Coronary artery (tissue), 2 donors: ENCODE measurements at places on chromosomes 2 and 18.

DNA sequence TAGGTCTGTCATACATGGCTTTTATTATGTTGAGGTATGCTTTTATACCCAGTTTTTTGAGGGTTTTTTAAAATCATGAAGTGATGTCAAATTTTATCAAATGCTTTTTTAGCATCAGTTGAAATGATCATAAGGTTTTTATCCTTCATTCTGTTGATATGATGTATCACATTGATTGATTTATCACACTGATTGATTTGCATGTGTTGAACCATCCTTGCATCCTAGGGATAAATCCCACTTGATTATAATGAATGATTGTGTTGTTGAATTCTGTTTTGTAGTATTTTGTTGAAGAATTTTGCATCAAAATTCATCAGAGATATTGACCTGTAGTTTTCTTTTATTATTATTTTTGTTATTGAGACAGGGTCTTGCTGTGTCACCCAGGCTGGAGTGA, 68.2 kb downstream of the LIMS1 start:
- no peak for DNase-seq

- no peak for DNase-seq
These were observed 26.7 kb downstream of the TMEM127 start for GRCh38 chr2:96239091-96239490.

GRCh38 chr2:98487806-98488189, 43.1 kb downstream of the INPP4A start:
- no peak for DNase-seq

DNA sequence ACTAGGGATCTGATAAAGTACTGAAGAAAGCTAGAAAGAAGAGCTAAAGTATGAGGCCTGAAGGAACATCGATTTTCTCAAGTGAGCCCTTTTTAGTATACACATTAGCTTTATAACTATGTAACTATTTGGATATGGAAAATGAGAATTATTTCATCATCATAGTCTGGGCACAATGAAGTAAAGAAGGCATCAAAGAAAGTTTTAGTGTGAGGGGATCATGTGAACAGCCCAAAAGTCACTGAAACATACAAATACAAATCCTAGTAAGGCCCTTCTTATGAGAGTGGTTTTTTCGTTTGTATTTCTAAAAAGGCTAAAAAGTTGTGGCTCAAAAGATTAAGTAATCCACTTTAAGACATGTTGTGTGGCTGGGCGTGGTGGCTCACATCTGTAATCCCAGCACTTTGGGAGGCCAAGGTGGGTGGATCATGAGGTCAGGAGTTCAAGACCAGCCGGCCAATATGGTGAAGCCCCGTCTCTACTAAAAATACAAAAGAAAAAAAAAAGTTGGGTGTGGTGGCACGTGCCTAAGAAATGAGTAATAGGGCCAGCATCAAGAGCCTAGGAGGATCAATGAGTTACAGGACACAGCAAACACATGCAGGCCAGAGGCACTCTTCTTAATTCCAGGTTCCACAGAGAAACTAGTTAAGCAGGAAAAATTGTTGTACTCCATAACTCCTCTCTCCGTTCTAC, 61.9 kb downstream of the PUM2 start:
- DNase-seq, result no peak

- no peak for DNase-seq
These were observed 68.6 kb downstream of the TNP1 start for GRCh38 chr2:216791303-216791702.

DNA sequence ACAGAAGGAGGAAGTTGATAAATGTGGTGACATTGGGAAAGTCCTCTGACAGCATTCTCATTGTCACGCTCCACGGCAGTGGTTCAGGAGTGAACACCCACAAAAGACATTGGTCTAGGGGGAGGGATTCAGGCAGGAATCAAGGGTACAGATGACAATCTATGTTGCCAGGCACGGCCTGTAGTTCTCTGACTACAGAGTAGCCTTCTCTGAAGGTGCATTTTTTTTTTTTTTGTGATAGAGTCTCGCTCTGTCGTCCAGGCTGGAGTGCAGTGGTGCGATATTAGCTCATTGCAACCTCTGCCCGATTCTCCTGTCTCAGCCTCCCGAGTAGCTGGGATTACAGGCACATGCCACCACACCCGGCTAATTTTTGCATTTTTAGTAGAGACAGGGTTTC, 7.4 kb upstream of the MOB1A start:
- no peak for DNase-seq

GRCh38 chr18:46471809-46472498, 185.1 kb downstream of the LOXHD1 start:
- DNase-seq, result no peak

DNA sequence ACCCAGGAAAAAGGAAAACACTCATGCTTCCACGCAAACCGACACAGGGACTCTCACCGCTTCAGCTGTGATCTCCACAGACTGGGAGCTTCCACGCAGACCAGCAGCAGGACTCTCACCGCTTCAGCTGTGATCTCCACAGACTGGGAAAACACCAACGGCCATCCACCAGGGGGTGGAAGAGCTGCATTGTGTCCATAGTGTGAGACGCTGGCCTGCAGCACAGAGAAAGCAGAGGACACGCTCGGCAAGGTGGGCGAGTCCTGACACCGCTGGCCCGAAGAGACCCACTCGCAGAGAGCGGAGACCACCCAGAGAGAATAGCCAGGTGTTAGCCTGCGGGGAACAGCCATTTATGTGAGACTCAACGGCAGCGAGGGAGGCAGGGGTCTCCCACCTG, 42.5 kb upstream of the NFATC1 start:
- DNase-seq, result no peak

GRCh38 chr2:23837871-23838270, 89.1 kb downstream of the ATAD2B start:
- no peak for DNase-seq

GRCh38 chr18:75496151-75496550, 68.6 kb upstream of the SMIM21 start:
- no peak for DNase-seq

- DNase-seq, result no peak
These were observed 522.8 kb downstream of the MBD2 start for GRCh38 chr18:53701697-53702096.

DNA sequence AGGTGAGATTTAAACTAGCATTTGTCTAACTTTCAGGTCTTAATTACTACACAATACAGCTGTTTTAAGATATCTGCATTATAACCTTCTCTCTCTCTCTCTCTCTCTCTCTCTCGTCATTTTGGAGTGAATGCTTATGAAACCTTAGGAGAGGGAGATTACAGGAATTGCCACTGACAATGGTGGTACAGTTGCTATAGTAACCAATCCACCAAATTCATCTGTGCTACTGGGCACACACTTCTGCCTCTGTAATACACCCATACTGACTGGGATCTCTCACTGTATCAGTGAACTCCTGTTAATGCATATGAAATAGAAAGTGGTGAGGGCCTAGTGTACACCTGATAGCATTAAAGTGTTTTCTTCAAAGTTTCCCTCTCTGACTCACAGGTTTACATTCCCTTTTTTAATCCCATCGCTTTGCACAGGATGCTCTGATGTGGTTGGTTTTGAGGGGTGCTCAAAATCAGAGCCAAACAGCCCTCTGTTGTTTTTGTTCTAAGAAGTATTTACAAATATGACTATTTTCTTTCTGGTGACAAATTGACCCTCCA, 13.1 kb downstream of the KLHL14 start:
- no peak for DNase-seq

DNA sequence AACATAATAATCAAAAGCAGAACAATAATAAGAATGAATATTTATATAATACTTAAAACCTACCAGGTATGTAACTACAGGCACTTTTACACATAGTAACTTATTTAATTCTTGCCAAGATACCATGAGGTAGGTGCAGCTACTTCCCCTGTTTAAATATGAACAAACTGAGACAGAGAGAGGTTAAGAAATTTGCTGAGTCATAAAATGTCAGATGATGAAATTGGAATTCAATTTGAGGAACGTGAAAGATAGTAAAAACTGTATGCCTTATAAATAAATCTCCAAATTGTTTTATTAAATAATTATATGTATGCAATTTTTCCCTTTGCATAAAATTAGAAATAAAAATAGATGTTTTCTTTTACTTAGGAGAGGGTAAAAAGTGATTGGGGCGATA, 1103.3 kb upstream of the NRXN1 start:
- no peak for DNase-seq

DNA sequence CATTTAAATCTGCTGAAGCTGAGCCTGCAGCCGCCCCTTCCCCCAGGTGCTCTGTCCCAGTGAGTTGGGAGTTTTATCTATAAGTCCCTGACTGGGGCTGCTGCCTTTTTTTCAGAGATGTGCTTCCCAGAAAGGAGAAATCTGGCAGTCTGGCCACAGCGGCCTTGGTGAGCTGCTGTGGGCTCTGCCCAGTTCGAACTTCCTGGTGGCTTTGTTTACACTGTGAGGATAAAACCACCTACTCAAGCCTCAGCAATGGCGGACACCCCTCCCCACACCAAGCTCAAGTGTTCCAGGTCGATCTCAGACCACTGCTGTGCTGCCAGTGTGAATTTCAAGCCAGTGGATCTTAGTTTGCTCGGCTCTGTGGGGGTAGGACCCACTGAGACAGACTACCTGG, 97.3 kb downstream of the ACAA2 start:
- DNase-seq, result no peak

GRCh38 chr18:77065221-77065981, 67.2 kb downstream of the MBP start:
- DNase-seq, result no peak

- DNase-seq, result no peak
These were observed 713.1 kb downstream of the CBLN2 start for GRCh38 chr18:71831039-71831438.

- no peak for DNase-seq
These were observed 343.7 kb downstream of the SPAG16 start for GRCh38 chr2:213627835-213628460.

DNA sequence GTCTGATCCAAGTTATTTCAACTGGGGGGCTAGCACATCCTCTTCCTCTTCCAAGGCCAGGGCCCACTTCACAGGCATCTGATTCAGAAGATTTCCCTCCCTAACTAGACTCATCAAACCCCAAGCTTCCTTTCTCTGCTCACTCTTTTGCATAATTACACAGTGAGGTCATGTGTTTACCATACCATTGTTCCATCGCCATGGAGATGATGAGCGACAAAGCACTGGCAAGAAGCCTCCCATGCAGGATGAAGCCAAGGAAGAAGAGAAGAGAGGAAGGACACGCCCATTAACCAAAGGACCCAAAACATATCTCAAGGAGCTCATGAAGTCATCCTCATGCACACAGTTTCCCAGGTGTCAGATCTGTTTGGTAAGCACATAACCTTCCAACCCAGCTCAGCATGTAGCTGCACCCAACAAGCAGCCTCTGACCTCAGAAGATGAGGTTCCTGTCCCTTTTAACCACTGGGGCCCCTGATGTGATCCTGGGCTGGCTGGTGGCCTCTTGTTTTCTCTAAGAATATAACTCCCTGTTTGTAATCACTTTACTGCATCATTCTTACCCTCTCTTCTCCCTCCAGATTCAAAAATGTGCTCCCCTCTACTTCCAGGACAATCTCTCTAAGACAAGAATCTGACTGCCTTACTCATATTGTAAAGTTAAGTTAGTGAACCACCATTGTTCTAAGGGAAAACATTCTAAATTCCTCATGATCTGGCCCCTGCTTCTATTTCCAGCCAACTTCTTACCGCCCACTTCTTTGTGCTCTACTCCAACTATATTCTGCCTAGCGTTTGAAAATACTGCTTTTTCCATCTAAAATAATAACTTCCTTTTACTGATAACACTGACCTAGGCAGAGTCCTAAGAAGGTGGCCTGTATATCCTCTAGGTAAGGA, 190.1 kb downstream of the TTC32 start:
- no peak for DNase-seq

DNA sequence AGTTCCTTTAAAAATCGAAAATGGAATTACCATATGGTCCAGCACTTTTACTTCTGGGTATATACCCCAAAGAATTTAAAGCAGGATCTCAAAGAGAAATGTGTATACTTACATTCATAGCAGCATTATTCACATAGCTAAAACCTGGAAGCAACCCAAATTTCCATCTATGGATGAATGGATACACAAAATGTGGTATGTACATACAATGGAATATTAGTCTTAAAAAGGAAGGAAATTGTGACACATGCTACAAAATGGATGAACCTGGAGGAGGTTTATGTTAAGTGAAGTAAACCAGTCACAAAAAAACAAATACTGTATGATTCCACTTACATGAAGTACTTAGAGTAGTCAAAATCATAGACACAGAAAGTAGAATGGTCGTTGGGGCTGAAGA, 147.9 kb upstream of the LTBP1 start:
- no peak for DNase-seq

- no peak for DNase-seq
These were observed 12.1 kb upstream of the ERCC3 start for GRCh38 chr2:127305990-127306585.

DNA sequence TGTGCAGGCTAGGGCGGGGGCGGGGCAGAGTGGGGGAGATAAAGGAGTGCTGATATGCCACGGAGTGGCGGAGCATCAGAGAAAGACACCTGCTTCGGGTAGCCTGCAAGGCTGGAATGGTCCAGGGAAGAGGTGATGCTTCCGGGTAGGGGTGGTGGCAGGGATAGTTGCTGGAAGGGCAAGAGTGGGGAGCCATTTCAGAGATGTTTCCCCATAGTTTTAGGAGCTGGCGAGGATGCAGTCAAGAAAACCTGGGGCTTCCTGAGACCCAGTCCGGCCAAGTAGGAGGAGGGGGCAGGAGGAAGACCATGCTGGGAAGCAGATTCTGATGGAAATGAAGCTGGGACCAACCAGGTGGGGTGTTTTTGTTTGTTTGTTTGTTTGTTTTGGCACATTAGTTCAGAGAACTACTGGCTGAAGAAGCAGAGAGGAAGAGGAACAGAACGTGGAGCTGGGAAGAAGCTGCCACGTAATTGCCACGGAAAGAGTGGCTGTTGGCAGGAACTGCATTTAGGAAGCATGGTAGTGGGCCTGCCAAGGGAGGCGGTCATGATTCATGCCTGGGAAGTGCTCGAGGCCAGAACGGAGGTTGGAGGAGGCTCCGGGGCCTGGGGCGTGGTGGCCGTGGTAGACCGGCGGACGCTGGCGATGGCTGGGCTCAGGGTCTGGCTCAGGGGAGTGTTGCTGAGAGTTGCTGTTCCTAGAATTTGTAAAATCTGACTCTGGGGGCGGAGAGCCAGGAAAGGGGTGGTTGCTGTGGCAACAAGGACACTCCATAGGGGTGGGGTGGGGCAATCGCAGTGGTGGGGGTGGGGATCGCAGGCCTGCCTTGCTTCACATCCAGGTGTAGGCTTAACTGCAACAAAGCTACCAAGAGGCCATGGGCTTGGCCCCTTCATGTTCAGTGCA, 8.6 kb upstream of the INPP5D start:
- peak; percentile 57 for DNase-seq

GRCh38 chr2:110980339-110981062, 140.2 kb upstream of the BCL2L11 start:
- DNase-seq, result no peak

- no peak for DNase-seq
These were observed 91.1 kb upstream of the ZNF804A start for GRCh38 chr2:184507254-184507653.

- no peak for DNase-seq
These were observed 280.9 kb downstream of the ZNF385B start for GRCh38 chr2:179580378-179581146.
